ENCODE measurements at places on chromosomes 1 and 21. TPM values are rescaled to one million over a fixed set of nuclear protein-coding genes. Genes with fewer than 3 reads are reported as not detected.

The ARF1 gene
- 321 TPM for total RNA-seq

The ZBTB7B gene
- 55.8 TPM for total RNA-seq

The KRTAP8-1 gene
- not detected for total RNA-seq

The TMEM269 gene
- 0.13 TPM for total RNA-seq

The GPR161 gene
- 2.4 TPM for total RNA-seq

The WNT3A gene
- not detected for total RNA-seq

The BNIPL gene
- total RNA-seq = 0.46 TPM

The LPAR3 gene
- total RNA-seq = 6.3 TPM

The AQP10 gene
- not detected for total RNA-seq

The ELOA gene
- 58.5 TPM for total RNA-seq

DNA sequence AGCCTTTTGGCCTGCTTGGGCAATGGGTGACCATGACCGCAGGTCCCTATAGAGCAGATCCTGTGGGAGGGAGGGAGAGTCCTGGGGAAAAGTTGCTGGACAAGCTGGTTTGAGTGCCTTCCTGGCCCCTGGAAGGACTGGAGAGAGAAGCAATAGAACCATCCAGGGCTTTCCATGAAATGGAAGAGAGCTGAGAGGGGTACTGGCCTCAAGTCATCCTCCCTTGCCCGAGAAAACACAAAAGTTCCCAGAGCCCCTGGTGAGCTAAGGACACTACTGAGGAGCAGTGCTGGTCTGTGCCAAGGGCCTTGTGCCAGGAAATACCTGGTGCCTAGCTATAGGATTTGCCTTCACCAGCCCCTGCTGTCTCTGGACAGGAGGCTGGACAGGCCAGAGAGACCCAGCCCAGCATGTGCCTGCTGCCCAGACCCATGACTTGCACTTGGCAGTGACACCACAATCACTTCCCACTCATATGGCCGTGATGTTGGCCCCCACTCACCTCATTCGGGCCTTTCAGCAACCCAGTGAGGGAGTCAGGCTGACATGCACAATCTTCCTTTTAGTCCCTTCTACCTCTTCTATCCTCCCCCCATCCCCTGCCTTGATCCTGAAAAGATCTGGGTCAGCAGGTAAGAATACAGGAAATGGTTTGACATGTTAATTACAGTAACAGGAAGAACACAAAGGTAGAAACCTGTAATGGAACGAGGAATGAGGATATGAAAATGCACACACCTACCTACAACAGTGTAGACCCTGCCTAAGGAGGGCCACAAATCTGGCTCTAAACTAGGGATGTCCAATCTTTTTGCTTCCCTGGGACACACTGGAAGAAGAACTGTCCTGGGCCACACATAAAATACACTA lies 7.0 kb downstream of the SH3BP5L start:
- H3K4me3 ChIP-seq = no peak overlapping the region
- DNase-seq = no peak
- 0 out of 2 replicates have a peak, but pooled peaks cover 3% of the 10 kb centered on the region for H3K4me1 ChIP-seq
- no peak overlapping the region for H3K27ac ChIP-seq
- H3K27me3 ChIP-seq = no peaks in the 10 kb centered on the region

DNA sequence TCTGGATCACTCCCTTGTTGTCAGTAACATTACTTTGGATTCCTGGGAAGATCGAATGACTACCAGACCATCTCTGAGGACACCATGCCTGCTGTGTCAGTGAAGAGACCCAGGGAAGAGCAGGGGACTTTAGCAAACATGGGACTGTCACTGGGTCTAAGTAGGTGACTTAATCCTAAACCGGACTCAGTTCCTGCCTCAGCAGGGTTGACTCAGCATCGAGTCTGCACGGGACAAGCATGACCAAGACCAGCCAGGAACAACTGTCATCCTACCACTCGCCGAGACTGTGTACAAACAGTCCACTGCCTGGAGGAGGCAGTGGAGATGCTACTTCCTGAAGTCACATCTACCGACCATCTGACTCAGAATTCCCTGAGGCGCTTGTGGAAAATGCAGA lies 53.2 kb upstream of the RAB4A start:
- DNase-seq = no peak
- H3K4me1 ChIP-seq = no peaks in the 10 kb centered on the region
- H3K36me3 ChIP-seq = no peaks in the 10 kb centered on the region
- H3K27ac ChIP-seq = no peak overlapping the region

GRCh38 chr1:145936247-145936646 lies 9.0 kb upstream of the RBM8A start:
- H3K36me3 ChIP-seq = peaks cover 11% of the 10 kb centered on the region
- H3K4me3 ChIP-seq = no peak overlapping the region
- no peak overlapping the region for H3K27ac ChIP-seq
- no peak for DNase-seq
- no peaks in the 10 kb centered on the region for H3K4me1 ChIP-seq
- no peaks in the 10 kb centered on the region for H3K27me3 ChIP-seq

- H3K4me1 ChIP-seq = no peaks in the 10 kb centered on the region
- H3K4me3 ChIP-seq = no peak overlapping the region
- no peaks in the 10 kb centered on the region for H3K36me3 ChIP-seq
- no peak overlapping the region for H3K27ac ChIP-seq
- DNase-seq = no peak
- no peaks in the 10 kb centered on the region for H3K27me3 ChIP-seq
These were observed 41.9 kb upstream of the CACYBP start for GRCh38 chr1:174957829-174958228.

DNA sequence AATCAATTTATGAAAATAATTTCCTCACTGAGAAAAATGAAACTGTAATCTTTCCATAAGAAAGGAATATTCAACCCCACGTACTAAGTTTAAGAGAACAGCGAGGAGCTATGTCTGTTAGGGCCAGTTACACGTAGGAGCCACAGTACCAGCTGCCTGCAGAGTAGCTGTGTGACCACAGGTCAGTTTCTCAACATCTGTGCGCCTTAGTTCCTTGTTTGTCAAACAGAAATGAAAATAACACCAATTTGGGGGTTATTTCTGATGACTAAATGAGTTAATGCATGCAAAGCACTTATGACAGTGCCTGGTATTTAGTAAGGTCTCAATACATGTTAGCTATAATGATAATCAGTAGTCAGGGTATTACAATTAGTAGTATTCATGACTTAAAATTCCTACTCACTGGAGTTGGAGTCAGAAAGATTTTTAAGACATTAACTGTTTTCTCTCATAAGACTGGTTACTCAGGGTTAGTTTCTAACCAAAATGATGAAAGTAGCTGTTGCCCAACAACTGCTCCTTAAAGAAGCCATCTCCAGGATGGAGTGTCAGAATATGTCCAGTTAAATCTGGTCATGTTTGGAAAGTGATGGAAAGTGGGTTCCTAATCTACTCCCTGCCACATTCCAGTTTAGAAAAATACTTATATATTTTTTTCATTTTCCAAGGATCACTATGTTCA lies 85.8 kb upstream of the ZNF648 start:
- no peaks in the 10 kb centered on the region for H3K4me1 ChIP-seq
- no peaks in the 10 kb centered on the region for H3K27me3 ChIP-seq
- no peaks in the 10 kb centered on the region for H3K36me3 ChIP-seq
- no peak overlapping the region for H3K27ac ChIP-seq
- no peak for DNase-seq
- no peak overlapping the region for H3K4me3 ChIP-seq

DNA sequence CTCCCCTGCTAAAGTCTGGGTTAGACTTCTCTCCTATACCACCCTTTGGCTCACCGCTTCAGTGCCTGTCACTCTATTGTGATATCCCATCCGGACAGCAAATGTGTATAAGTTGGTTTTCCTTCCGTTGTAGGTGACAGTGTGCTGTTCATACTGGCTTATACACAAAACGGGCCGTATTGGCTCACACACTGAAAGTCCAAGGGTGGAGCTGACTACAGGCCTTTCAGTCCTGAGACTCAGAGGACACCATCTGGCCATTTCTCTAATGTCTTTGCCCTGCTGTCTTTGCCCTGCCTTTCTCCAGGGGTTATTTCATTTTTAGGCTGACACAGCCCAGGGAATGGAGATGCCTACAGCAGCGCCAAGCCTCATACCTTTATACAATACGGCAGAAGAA lies 90.7 kb downstream of the URB2 start:
- H3K27me3 ChIP-seq = no peaks in the 10 kb centered on the region
- H3K27ac ChIP-seq = no peak overlapping the region
- H3K4me3 ChIP-seq = no peak overlapping the region

DNA sequence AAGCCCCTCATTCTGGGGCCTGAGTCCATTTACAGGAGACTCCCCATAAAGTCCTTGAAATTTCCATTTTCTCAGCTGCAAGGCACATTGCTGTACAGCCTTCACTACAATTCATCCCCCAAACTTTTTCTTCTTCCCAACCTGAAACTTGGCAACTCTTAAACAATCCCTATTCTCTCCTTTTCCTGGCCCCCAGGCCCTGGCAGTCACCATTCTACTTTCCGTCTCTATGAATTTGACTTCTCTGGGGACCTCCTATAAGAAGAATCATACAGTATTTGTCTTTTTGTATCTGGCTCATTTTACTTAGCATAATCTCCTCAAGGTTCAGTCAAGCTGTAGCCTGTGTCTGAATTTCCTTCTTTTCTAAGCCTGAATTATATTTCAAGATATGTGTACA lies 332.9 kb downstream of the PCP4 start:
- no peaks in the 10 kb centered on the region for H3K4me1 ChIP-seq
- no peaks in the 10 kb centered on the region for H3K36me3 ChIP-seq
- H3K27me3 ChIP-seq = no peaks in the 10 kb centered on the region
- no peak overlapping the region for H3K27ac ChIP-seq
- DNase-seq = no peak

DNA sequence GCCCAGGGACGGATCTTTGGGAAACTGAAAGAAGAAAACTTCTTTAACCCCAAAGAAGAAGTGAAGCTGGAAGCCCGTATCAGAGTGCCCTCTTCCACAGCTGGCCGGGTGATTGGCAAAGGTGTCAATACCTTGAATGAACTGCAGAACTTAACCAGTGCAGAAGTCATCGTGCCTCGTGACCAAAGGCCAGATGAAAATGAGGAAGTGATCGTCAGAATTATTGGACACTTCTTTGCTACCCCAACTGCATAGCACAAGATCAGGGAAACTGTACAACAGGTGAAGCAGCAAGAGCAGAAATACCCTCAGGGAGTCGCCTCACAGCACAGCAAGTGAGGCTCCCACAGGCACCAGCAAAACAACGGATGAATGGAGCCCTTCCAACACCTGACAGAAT lies 114.0 kb downstream of the NBPF12 start:
- DNase-seq = no peak
- H3K4me3 ChIP-seq = no peak overlapping the region
- H3K4me1 ChIP-seq = no peaks in the 10 kb centered on the region
- no peaks in the 10 kb centered on the region for H3K27me3 ChIP-seq
- no peak overlapping the region for H3K27ac ChIP-seq
- no peaks in the 10 kb centered on the region for H3K36me3 ChIP-seq

GRCh38 chr21:31161157-31161556 lies 122.9 kb upstream of the KRTAP19-8 start:
- H3K4me1 ChIP-seq = no peaks in the 10 kb centered on the region
- no peak for DNase-seq
- H3K36me3 ChIP-seq = no peaks in the 10 kb centered on the region
- H3K4me3 ChIP-seq = no peak overlapping the region

DNA sequence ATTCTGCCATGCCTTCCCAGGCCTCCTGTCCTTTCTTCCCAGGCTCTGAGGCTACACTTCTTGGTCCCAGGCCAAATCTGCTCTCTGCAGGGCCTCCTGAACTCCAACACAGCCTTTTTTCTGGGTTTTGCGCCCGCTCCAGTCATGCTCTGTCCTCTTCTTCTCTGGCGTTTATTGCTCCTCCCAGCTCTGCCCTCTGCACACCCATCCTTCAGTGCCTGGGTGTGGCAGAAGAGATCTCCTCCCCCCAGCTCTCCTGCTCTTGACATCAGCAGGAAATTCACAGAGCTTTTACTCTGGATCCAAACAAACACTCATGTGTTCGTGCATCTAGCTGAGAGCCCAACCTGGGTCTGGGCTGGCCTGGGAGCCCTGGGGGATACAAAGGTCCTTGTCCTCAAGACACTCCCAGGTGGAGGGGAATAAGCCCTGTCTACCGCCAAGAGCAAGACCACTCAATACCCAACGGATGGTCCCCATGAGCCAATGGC lies 22.9 kb upstream of the EPS8L3 start:
- H3K36me3 ChIP-seq = no peaks in the 10 kb centered on the region
- DNase-seq = no peak
- no peak overlapping the region for H3K4me3 ChIP-seq

DNA sequence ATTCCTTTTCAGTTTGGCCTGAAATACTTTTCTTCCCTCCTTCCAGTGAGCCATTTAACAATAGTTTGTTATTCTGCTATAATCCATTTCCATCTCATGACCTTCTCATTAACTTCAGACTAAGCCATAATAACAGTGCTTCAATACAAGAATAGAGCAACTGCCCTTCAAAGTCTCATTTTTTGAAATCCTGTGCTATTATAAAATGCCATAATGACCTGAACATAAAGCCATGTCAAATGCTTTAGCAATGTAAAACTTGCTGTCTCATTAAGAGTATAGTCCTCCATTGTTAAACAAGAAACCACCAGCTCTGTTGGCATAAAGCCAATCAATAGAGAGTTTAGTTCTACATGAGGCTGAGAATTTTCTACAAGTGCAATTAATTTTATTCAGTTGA lies 9.6 kb upstream of the PIGK start:
- H3K27ac ChIP-seq = no peak overlapping the region
- H3K36me3 ChIP-seq = no peaks in the 10 kb centered on the region
- no peak for DNase-seq
- no peak overlapping the region for H3K4me3 ChIP-seq
- H3K4me1 ChIP-seq = no peaks in the 10 kb centered on the region

- no peaks in the 10 kb centered on the region for H3K36me3 ChIP-seq
- H3K27me3 ChIP-seq = no peaks in the 10 kb centered on the region
- DNase-seq = no peak
- H3K4me3 ChIP-seq = no peak overlapping the region
- no peak overlapping the region for H3K27ac ChIP-seq
These were observed 36.0 kb downstream of the OVAAL start for GRCh38 chr1:180594723-180595122.

GRCh38 chr1:112909847-112910246 lies 46.1 kb downstream of the SLC16A1 start:
- no peaks in the 10 kb centered on the region for H3K4me1 ChIP-seq
- H3K4me3 ChIP-seq = no peak overlapping the region
- no peaks in the 10 kb centered on the region for H3K36me3 ChIP-seq
- no peaks in the 10 kb centered on the region for H3K27me3 ChIP-seq

DNA sequence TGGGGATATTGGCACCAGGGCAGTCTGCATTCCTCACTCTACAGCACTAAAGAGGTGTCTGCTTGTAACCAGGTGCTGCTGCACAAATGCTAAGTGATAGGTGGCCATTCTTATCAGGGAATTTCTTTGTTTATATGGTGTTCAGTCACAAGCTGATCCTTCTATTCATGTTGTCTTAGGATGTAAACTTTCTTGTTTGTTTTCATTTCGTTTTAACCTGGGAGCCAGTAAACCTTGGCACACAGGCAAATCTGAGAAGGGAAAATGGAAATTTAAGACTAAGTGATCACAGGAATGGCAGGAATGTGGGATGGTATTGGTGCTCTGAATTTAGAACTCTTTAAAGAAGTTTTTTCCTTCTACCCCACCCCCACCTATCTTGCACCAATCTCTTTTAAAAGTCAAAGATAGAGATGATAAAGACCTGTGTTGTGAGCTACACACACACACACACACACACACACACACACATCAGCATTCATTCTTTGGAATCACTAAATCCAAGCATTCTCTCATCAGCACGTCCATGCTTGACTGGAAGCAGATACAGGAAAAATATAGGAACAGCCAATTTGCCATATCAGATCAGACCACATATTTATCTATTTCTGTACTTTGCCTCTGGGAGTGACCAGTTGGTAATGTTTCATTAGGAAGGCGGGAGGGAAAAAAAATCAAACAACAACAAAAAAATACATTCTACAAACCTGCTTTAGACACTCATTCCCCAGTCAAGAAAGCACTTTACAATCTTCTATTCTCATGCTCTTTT lies 451.4 kb upstream of the ADGRL2 start:
- H3K27ac ChIP-seq = no peak overlapping the region
- H3K27me3 ChIP-seq = no peaks in the 10 kb centered on the region
- no peak overlapping the region for H3K4me3 ChIP-seq
- no peaks in the 10 kb centered on the region for H3K4me1 ChIP-seq
- no peak for DNase-seq
